Mammary epithelial cell (primary cell): ENCODE measurements at places on chromosomes 3 and 15.

DNA sequence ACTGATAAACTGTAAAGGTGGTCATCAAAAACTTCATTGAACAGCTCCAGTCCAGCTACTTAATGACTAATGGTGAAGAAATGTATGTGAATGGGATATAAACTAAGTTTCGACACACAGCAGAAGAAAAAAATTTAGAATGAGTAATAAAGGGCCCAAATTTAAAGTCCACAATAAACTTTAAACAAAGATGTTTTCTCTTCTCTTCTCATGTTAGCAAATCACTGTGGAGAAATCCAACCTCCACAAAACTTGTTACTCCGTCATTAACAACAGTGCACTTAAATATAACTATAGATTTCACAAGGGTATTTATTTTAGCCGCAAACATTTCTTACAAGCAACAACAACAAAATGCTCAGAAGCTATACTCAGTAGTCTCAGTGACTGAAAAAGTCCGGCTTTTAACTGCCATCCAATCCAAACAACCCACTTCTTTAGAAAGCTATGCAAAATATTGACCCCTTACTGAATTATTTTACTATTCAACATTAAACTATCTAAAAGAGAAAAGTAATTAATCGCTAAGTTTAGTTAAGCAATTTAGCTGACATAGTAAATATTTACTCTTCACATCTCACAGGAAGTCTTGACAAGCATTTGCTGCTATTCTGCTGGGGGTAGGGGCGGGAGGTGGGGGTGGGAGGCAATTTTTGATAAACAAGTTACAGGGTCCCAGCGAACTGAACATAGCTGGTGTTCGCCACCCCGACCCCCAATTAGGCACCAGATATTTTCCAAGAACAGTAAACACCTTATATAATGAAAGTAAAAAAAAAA is 2.4 kb downstream of the IGF2BP2 start:
- DNase-seq, result peak; percentile 71

DNA sequence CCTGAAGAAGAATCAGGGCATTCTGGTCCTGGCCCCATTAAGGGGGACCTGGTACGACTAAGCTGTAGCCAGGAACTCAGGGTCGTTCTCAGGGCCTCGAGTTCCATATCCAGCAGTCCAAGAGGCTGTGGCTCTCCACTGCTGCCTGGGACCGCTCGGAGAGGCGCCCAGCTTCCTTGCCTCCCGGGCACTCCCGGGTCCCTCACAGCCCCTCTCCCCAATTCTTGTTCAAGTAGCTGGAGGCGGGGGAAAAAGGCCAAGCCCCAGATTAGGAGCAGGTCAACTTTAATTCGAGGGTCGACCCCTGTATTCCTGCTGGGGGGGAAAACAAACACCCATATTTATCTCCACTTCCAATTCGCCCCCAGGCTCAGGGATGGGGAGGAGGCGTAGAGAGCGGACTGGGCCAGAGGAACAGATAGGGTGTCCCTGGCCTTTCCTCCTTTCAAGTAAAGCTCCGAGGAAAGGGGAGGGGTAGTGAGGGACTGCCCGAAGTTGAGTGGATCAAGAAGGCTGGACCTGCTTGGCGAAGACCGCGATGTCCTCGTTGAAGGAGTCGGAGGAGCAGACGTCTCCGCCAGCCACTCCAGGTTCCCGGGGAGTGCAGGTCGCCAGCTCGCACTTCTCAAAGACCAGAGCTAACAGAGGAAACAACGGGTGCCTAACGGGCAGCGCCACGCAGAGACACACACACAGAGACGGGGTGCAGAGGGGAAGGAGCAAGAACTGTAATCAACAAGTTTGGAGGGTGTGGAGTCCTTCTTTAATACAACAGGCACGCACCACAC is 4.4 kb downstream of the MEIS2 start:
- no peak for DNase-seq

- no peak for DNase-seq
Observed at GRCh38 chr3:66269411-66269810, 48.6 kb downstream of the SLC25A26 start.

DNA sequence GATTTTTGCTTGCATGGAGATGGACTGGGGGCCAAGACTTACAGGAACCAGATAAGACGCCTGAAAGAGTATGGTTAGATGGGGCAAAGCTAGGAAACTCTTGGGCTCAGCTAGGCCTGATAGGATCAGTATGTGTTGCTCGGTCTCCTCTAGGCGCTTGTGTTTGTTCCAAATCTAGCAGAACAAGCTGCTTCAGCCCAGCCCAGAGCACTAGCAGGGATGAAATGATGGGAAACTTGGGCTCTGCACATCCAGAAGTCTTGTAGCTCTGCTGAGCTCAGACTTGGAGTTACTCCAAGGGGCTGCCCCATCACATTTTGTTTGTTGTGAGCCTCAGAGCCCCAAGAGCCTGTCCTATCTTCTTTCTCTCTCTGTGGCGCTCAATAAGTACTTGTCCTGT is 34.7 kb downstream of the FOXL2 start:
- no peak for DNase-seq

DNA sequence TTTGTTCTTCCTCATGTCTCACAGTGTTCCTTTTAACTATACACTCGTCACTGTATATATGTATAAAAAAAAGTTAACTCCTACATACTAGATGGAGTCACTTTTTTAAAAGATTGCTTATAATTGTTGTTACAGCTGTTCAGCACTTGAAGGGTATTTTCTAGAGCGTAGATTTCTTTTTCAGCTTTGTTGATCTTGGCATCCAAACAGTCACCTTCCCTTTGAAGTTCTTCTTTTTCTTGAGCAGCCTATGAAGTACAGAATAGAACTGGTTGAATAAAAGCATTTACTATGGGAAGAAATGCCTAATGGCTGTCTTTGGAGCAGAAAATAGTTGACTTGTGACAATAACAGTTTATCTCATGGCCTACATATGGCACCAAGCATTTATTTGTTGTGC is 17.8 kb downstream of the TTC14 start:
- no peak for DNase-seq

- no peak for DNase-seq
Observed at GRCh38 chr3:149019580-149019979, 28.2 kb downstream of the GYG1 start.
